ENCODE measurements at places on chromosomes 5 and 9. TPM values are rescaled to one million over a fixed set of nuclear protein-coding genes. Genes with fewer than 3 reads are reported as not detected.

AGXT2 gene
- not detected for total RNA-seq

RETREG1 gene
- 1.9 TPM for total RNA-seq

SLC36A3 gene
- not detected for total RNA-seq

ODF2 gene
- total RNA-seq: 19.9 TPM

HAPLN1 gene
- total RNA-seq: 1.3 TPM

LEAP2 gene
- 2.9 TPM for total RNA-seq

MUSK gene
- total RNA-seq: not detected

PALM2AKAP2 gene
- total RNA-seq: 11.8 TPM

MAST4 gene
- total RNA-seq: 2.6 TPM

HIGD2A gene
- 95.5 TPM for total RNA-seq

SLC6A19 gene
- not detected for total RNA-seq

B4GALT7 gene
- total RNA-seq: 17.3 TPM

GRIN1 gene
- total RNA-seq: 2.1 TPM

- H3K4me3 ChIP-seq: no peak overlapping the region
- no peak for DNase-seq
- no peaks in the 10 kb centered on the region for H3K36me3 ChIP-seq
- H3K27me3 ChIP-seq: no peaks in the 10 kb centered on the region
- no peak overlapping the region for H3K27ac ChIP-seq
- H3K4me1 ChIP-seq: no peaks in the 10 kb centered on the region
Measured at GRCh38 chr5:111584651-111585050, 72.3 kb upstream of the STARD4 start.

- H3K4me3 ChIP-seq: peak overlapping the region; percentile 35
- no peak overlapping the region for H3K27ac ChIP-seq
- H3K27me3 ChIP-seq: peaks cover 24% of the 10 kb centered on the region
- no peaks in the 10 kb centered on the region for H3K36me3 ChIP-seq
- peaks cover 11% of the 10 kb centered on the region for H3K4me1 ChIP-seq
Measured at GRCh38 chr5:1666812-1667588, 132.6 kb downstream of the MRPL36 start.

- H3K27me3 ChIP-seq: no peaks in the 10 kb centered on the region
- H3K36me3 ChIP-seq: peaks cover 18% of the 10 kb centered on the region
- H3K4me1 ChIP-seq: no peaks in the 10 kb centered on the region
- DNase-seq: no peak
Measured at GRCh38 chr9:135480071-135480939, 723 bp downstream of the PPP1R26 start.

GRCh38 chr5:50967563-50968355 lies 301.3 kb downstream of the PARP8 start:
- H3K36me3 ChIP-seq: no peaks in the 10 kb centered on the region
- peaks cover 12% of the 10 kb centered on the region for H3K4me1 ChIP-seq
- no peak overlapping the region for H3K27ac ChIP-seq

GRCh38 chr5:5350101-5350500 lies 72.4 kb upstream of the ICE1 start:
- no peak for DNase-seq
- H3K4me3 ChIP-seq: no peak overlapping the region
- no peaks in the 10 kb centered on the region for H3K36me3 ChIP-seq
- H3K27ac ChIP-seq: no peak overlapping the region
- no peaks in the 10 kb centered on the region for H3K4me1 ChIP-seq

- no peaks in the 10 kb centered on the region for H3K27me3 ChIP-seq
- no peak overlapping the region for H3K4me3 ChIP-seq
- DNase-seq: no peak
- no peaks in the 10 kb centered on the region for H3K4me1 ChIP-seq
- H3K27ac ChIP-seq: no peak overlapping the region
Measured at GRCh38 chr9:14393418-14393817, 79.5 kb upstream of the NFIB start.

- H3K27me3 ChIP-seq: no peaks in the 10 kb centered on the region
- no peaks in the 10 kb centered on the region for H3K4me1 ChIP-seq
- H3K4me3 ChIP-seq: no peak overlapping the region
- DNase-seq: no peak
- peaks cover 11% of the 10 kb centered on the region for H3K36me3 ChIP-seq
Measured at GRCh38 chr5:175609526-175609925, 48.3 kb upstream of the HRH2 start.

- H3K27me3 ChIP-seq: no peaks in the 10 kb centered on the region
- H3K4me3 ChIP-seq: no peak overlapping the region
- no peak overlapping the region for H3K27ac ChIP-seq
- no peaks in the 10 kb centered on the region for H3K4me1 ChIP-seq
Measured at GRCh38 chr9:79224672-79225433, 346.9 kb upstream of the TLE4 start.

- H3K27me3 ChIP-seq: no peaks in the 10 kb centered on the region
- no peak for DNase-seq
- H3K36me3 ChIP-seq: no peaks in the 10 kb centered on the region
- peaks cover 7% of the 10 kb centered on the region for H3K4me1 ChIP-seq
- H3K27ac ChIP-seq: no peak overlapping the region
- no peak overlapping the region for H3K4me3 ChIP-seq
Measured at GRCh38 chr5:154236536-154237375, 46.2 kb downstream of the GALNT10 start.

GRCh38 chr9:4680173-4680525 lies 780 bp downstream of the CDC37L1 start:
- peak overlapping the region; percentile 79 for H3K4me3 ChIP-seq
- DNase-seq: no peak
- H3K4me1 ChIP-seq: no peaks in the 10 kb centered on the region
- no peaks in the 10 kb centered on the region for H3K27me3 ChIP-seq

- peak; percentile 58 for DNase-seq
- H3K4me1 ChIP-seq: peaks cover 4% of the 10 kb centered on the region
- H3K36me3 ChIP-seq: no peaks in the 10 kb centered on the region
- H3K27ac ChIP-seq: no peak overlapping the region
- H3K4me3 ChIP-seq: peak overlapping the region; percentile 80
Measured at GRCh38 chr5:113293068-113293974, 141.5 kb downstream of the TSSK1B start.

DNA sequence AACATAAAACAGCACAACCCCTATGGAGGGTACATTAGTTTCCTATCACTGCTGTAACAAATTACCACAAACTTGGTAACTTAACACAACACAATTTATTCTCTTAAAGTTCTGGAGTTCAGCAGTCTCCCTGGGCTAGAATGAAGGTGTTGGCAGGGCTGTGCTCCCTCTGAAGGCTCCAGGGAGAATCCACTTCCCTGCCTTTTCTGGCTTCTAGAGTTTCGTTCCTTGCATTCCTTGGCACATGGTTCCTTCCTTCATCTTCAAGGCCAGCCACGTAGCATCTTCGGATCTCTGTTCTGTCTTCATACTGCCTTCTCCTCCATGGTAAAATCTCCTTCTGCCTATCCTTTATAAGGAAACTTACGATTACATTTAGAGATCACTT lies 25.0 kb upstream of the GSN start:
- no peak for DNase-seq
- no peaks in the 10 kb centered on the region for H3K27me3 ChIP-seq
- H3K36me3 ChIP-seq: no peaks in the 10 kb centered on the region
- H3K27ac ChIP-seq: no peak overlapping the region

DNA sequence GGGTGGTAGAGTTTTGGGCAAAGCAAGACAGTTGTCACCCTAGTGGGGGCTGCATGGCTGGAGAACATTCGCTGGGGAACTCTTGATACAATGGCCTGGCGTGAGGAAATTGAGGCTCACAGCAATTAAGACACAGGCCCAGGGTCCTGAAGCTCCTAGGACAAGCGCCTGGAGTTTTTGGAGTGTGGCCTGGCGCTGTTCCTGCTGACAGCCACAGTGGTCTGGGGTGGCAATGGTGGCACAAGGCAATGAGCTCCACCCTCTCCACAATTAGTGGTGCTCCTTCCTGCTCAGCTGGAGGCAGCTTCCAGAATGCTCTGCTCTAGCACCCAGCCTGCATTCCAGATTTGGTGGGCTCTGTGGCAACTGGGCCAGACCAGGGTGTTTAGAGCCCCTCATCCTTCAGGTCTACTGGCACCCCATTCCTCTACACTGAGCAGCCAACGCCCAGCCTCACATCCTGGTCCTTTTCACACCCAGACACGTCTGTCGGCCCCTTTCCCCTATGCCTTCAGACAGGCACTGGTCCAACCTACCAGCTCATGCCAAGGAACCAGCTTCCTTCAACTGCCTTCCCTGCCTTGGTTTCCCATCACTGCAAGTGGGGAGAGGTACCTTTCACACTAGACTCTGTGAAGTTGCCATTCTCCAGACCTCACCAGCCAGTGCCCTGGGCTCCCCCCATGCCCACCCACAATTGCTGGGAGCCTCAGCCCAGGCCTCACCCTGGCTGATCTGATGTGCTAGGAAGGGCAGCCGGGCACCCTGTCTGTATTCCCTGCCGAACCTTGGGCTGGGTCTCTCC lies 138.1 kb upstream of the COL5A1 start:
- no peaks in the 10 kb centered on the region for H3K27me3 ChIP-seq
- H3K27ac ChIP-seq: no peak overlapping the region
- DNase-seq: no peak
- H3K4me1 ChIP-seq: no peaks in the 10 kb centered on the region
- no peaks in the 10 kb centered on the region for H3K36me3 ChIP-seq

- H3K36me3 ChIP-seq: no peaks in the 10 kb centered on the region
- H3K27me3 ChIP-seq: no peaks in the 10 kb centered on the region
- H3K27ac ChIP-seq: no peak overlapping the region
- H3K4me1 ChIP-seq: peaks cover 9% of the 10 kb centered on the region
- no peak for DNase-seq
Measured at GRCh38 chr9:37464006-37464405, 1.2 kb downstream of the ZBTB5 start.

DNA sequence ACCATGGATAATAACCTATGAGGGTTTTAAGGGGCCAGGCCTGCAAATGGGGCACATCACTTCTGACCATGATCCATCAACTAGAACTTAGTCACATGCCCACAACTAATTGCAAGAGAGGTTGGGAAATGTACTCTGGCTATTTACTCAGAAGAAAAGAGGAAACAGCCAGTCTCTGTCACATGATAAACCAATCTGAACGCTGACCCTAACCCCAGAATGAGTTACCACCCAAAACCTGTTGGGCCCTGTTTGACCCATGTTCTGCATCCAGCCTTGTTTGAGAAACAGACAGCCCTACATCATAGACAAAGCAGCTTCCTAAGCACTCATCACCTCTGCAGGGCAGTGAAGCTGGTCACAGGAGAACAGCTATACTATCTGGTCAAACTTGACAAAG lies 5.8 kb downstream of the MACROH2A1 start:
- H3K4me1 ChIP-seq: no peaks in the 10 kb centered on the region
- no peaks in the 10 kb centered on the region for H3K36me3 ChIP-seq
- peaks cover 9% of the 10 kb centered on the region for H3K27me3 ChIP-seq

- no peak overlapping the region for H3K4me3 ChIP-seq
- H3K27me3 ChIP-seq: no peaks in the 10 kb centered on the region
- no peak for DNase-seq
- H3K4me1 ChIP-seq: no peaks in the 10 kb centered on the region
- no peak overlapping the region for H3K27ac ChIP-seq
Measured at GRCh38 chr9:104750185-104750767, 2.8 kb downstream of the NIPSNAP3A start.

DNA sequence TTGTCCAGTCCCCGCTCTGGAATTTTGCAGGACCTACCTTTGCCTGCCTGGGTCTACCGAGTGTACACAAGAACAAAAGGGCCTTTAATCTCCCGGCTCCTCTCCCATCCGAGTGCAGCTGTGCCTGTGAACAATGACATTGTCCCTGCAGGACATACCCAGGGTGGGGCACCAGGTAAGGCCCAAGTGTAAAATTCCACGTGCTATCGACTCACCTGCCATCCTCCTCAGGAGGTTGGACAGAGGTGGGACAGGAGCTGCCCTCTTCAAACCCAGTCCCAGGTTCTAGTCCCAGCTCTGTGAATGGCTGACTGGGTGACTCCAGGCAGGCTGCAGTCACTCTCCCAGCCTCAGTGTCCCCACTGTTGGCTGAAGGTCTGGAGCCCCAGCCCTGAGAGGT lies 159.6 kb upstream of the ALDH1B1 start:
- no peak overlapping the region for H3K27ac ChIP-seq
- H3K4me3 ChIP-seq: no peak overlapping the region
- no peak for DNase-seq
- no peaks in the 10 kb centered on the region for H3K27me3 ChIP-seq
- no peaks in the 10 kb centered on the region for H3K4me1 ChIP-seq

GRCh38 chr5:168156170-168156569 lies 135.3 kb upstream of the WWC1 start:
- H3K27me3 ChIP-seq: no peaks in the 10 kb centered on the region
- H3K4me1 ChIP-seq: no peaks in the 10 kb centered on the region
- no peaks in the 10 kb centered on the region for H3K36me3 ChIP-seq
- no peak for DNase-seq
- no peak overlapping the region for H3K4me3 ChIP-seq

- H3K27ac ChIP-seq: no peak overlapping the region
- H3K36me3 ChIP-seq: no peaks in the 10 kb centered on the region
- no peaks in the 10 kb centered on the region for H3K4me1 ChIP-seq
- no peak for DNase-seq
Measured at GRCh38 chr5:157719245-157719644, 12.0 kb upstream of the THG1L start.

Data from H1 (cell line).